ENCODE measurements at places on chromosomes 12 and 14.

DNA sequence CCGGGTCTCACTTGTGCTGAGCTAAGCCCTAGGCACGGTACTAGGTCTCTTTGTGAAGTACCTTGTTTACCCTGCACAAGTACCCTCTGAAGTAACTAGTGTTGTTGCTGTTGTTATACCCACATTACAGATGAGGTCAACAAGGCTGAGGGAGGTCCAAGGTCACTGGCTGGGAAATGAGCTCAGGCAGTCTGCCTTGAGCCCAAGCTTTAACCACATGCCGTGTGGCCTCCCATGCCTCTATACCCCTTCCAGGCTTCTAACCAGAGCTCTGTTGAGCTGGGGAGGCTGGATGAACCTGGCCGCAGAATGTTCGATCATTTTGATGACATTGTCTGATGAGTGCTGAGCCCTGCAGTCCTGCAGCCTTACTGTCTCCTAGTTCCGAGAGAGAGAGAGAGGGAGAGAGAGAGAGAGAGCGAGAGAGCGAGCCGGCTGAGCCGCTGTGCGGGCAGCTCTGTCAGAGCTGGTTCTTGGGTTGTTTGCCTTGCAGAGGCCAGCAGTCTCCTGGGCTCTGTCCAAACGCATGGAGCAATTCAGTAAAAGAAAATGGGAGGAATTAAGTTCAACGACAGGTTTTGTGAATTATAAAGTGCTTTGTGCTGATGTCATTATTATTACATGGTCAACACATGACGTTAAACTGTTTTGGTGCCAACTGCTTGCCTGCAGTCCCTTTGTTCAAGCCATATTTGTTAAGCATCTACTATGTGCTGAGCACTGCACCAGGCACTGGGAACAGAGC, 13.1 kb downstream of the JDP2 start:
- DNase-seq: no peak

- peak; percentile 69 for DNase-seq
Measured at GRCh38 chr12:6554168-6555017, 1.4 kb downstream of the IFFO1 start.

GRCh38 chr14:76867516-76868453, 41.6 kb downstream of the LRRC74A start:
- peak; percentile 58 for DNase-seq

GRCh38 chr14:39229222-39229543, 4.5 kb upstream of the MIA2 start:
- DNase-seq: no peak

- DNase-seq: no peak
Measured at GRCh38 chr14:103684471-103684870, 30.8 kb downstream of the XRCC3 start.

DNA sequence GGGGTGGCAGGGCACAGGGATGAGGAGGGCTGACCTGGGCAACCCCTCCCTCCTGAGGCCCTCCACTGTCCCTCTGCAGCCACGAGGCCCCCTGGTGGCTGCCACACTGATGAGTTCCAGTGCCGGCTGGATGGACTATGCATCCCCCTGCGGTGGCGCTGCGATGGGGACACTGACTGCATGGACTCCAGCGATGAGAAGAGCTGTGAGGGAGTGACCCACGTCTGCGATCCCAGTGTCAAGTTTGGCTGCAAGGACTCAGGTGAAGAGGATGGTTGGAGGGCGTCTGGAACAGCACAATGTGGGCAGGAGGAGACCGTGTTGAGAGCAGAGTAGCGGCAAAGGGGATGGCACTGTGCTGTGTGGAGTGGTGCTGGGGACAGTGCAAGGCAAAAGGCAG, 25.7 kb upstream of the LRP1-AS start:
- DNase-seq: no peak

DNA sequence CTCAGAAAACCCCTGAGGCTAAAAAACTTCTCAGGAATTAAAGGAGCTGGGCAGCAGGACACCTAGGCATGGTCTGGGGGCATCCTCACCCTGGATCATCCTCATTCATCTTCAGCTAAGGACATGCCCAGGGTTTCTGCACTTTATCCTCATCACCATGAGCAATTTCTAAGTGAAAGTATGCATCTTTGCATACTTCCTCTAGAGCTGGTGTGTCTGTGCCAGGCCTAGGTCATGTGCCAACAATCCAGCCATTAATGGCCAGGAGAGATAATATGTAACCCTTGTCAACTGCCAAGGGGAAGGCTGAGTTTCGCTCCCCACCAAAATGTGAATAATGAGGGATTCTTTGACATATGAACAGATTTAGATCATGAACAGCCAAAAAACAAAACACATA, 160.5 kb downstream of the KITLG start:
- no peak for DNase-seq

DNA sequence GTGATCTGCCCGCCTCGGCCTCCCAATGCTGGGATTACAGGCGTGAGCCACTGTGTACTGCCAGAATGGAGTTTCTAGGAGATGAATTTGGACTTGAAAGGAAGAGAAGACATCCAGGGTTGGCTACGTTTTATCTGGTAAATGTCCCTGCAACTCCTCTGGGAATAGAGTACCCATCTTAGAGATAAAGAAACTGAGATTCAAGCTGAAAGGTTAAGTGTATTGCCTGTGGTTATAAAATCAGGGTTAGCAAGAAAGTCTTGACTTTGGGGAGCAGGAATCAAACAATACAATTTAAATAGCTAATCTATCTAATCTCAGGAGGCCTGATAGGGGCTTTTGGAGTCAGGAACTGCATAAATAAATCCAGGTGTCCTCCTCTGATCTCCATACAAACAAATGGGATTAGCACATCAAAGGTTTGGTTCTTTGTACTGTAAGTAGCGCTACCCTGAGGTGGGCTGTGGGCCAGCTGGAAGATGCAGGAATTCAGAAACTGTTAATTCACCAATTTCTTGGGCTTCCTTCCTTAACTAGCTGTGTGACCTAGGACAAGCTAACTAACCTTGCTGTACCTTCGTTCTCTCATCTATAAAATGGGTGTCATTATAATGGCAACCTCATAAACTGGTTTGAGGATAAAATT, 45.1 kb downstream of the TBX3 start:
- no peak for DNase-seq

DNA sequence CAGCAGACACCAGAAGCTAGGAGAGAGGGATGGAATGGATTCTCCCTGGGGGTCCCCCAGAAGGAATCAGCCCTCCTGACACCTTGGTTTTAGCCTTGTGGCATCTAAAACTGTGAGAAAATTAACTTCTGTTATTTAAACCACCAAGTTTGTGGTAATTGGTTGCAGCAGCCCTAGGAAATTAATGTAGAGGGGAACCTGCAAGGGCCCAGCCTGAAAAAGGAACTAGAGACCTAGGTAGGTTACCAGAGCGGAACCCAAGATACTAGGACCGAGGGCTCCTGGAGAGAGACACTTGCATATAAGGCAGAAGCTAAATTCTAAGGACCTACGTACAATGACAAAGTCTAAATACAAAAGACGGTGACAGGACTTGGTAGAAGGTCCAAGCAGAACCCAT, 8.1 kb upstream of the DENND5B start:
- DNase-seq: no peak

GRCh38 chr14:30603402-30603801, 18.7 kb upstream of the SCFD1 start:
- DNase-seq: no peak

GRCh38 chr12:2864198-2864597, 7.4 kb upstream of the TEX52 start:
- no peak for DNase-seq

DNA sequence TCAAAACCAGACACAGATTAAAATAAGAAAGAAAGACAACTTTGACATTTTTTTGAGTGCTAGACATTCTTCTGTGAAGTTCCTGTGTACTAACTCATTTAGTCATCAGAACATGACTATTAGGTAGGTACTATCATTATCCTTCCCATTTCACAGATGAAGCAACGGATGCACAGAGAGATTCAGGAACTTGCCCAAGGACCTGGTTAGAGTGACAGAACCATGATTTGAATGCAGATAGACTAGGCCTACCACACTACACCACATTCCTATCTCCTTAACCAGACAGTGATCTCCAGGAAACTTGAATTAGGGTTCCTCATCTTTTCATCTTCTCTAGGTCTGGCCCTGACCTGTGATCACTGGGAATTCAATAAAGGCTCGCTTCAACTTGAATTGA, 54.4 kb upstream of the MED13L start:
- peak; percentile 83 for DNase-seq

DNA sequence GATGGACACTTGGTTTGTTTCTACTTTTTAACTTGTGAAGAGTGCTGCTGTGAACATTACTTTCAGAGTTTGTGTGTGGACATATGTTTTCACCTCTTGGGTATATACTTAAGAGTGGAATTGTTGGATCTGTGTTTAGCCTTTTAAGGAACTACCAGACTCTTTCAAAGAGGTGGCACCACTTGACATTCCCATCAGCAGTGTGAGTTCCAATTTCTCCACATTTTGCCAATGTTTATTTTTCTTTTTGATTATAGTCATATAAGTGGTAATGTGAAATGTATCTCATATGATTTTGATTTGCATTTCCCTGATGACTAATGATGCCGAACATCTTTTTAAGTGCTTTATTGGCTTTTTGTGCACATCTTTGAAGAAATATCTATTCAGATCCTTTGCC, 44.8 kb downstream of the ARHGAP5 start:
- DNase-seq: no peak

- no peak for DNase-seq
Measured at GRCh38 chr14:81415781-81416180, 15.7 kb upstream of the STON2 start.

DNA sequence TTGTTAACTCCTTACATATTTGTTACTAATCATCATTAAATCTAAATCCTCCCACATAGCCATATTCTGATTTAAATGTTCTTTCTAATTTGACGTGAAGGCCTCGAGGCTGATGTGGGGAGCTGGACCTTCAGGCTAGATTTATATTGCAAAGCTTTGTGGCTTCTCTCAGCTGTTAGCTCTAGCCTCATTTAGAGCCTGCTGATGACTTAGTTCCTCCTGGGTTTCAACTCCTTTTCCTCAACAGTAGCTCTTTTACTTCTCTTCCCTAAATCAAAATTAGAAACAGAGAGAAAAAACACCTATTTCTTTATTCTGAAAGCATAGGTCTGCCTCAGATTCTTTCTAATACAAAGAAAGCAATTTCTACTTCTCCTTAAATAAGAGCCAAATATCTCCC, 477.5 kb upstream of the CCDC196 start:
- no peak for DNase-seq

DNA sequence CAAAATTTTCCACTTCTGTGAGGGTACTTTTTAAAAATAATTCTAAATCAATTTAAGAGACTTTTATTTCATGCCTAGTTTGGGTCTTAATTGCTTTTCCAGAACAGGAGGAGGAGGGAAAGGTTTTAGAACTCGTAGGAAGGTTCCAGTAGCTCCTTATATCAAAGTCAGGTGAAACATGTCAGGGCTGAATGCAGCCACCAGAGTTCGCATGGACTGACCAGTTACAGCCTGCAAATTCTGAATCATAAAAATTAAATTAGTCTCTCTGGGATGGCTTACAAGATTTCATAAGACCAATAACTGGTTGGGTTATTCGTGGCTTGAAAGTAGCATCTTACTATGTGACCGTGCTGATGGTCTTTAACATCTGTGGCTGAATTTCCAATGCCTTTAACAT, 397 bp downstream of the BDKRB1 start:
- no peak for DNase-seq

DNA sequence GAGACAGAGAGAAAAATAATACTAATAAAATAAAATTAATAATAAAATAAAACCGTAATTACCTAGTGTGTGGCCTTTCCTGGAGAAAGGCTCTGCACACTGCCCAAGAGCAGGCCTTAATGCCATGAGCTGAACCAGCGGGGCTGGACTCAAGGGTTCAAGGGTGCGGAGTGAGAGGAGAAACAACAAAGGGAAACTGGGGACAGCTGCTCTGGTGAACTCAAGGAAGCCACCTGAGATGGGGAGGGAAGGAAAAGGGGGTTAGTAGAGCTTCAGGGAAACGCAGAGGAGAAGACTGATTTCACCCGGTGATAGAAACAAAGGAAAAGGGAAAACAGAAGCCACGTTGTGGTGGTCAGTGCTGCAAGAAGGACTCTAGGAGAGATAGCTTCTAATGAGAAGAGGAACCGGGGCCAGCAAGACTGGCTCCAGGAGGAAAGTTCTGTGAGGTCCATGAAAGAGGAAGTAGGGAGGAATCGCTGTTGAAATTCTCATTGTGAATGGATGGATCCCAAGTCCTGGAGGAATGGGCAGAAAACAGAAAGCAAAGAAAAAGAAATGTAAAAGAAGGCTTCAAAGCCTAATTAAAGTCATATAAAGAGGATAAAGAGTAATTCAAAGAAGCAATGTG, 48.3 kb upstream of the BCL2L14 start:
- DNase-seq: peak; percentile 53

- peak; percentile 95 for DNase-seq
Measured at GRCh38 chr14:100072783-100073346, 7.6 kb downstream of the EVL start.

DNA sequence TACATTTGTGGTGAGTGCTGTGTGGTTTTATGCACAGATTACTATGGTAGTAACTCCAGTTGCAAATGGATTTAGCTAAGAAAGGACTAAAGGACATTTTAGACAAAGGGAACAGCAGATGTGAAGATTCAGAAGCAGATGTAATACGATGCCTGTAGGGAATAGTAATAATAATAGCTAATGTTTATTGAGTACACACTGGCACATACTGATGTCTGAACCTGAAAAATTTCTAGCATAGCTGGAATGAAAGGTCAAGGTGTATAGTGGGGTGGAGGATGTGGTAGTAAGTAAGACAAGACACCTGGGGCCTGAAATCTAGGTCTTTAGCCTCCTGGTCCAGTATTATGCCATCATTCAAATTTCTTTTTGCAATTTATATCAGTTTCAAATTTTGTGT, 54.3 kb upstream of the LRTM2 start:
- no peak for DNase-seq

- DNase-seq: peak; percentile 94
Measured at GRCh38 chr12:26953447-26953846, 15.2 kb downstream of the FGFR1OP2 start.

- DNase-seq: no peak
Measured at GRCh38 chr14:82719617-82720016, 1186.0 kb upstream of the SEL1L start.

DNA sequence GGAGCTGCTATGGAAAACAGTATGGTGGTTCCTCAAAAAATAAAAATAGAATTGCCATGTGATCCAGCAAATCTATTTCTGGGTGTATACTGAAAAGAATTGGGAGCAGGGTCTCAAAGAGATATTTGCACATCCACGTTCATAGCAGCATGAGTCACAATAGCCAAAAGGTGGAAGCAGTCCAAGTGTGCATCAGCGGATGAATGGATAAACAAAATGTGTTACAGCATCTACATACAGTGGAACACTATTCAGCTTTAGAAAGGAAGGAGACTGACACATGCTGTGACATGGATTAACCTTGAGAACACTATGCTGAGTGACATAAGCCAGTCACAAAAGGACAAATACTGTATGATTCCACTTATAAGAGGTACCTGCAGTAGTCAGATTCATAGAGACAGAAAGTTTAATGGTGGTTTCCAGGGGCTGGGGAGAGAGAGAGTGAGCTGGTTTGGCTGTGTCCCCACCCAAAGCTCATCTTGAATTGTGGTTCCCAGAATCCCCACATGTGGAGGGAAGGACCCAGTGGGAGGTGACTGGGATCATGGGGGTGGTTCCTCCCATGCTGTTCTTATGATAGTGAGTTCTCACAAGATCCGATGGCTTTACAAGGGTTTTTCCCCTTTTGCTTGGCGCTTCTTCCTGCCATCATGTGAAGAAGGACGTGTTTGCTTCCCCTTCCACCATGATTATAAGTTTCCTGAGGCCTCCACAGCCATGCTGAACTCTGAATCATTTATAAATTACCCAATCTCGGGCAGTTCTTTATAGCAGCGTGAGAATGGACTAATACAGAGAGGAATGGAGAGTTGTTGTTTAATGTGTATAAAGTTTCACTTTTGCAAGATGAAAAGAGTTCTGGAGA, 17.6 kb upstream of the TBC1D30 start:
- peak; percentile 43 for DNase-seq

- DNase-seq: peak; percentile 92
Measured at GRCh38 chr12:107329569-107330324, 236.4 kb upstream of the CRY1 start.
